ENCODE measurements at places on chromosomes 4 and X.

DNA sequence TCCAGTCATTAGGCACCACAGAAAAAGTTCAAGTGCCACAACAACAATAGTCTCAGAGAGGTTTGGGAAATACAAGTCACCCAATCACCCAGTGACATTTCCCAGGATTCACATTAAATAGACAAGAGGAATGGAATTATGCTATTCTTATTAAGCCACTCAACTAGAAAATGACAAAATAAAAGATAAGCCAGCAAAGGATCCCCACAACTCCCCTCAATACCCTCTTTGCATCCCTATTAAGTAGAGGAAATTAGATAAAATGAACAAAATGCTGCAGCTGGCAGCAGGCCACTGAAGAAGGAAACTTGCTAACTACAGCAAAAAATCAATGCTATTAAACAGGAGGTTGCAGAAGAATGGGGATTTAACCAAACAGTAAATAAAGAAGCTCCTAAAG lies 35.3 kb upstream of the RPS6KA6 start:
- DNase-seq: no peak

- no peak for DNase-seq
These were observed 181.1 kb upstream of the WDFY3 start for GRCh38 chr4:85147481-85148076.

DNA sequence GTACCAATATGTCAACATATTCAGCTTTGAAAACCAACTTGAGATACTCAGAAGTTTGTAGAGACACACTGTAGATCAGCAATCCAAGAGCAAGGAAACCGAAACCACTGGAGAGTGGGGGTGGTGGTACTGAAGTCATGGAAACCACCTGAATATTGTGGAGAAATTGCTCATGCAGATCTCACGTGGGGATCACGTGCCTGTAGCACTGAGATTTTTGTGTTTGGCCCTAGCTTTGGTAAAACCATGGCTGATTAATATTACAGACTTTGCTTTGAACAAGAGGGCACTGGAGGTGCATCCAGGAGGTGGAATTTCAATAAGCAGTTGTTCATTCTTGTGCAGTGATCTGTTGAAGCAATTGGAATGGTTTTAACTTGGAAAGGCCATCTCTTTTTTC lies 47.2 kb downstream of the GBA3 start:
- no peak for DNase-seq

DNA sequence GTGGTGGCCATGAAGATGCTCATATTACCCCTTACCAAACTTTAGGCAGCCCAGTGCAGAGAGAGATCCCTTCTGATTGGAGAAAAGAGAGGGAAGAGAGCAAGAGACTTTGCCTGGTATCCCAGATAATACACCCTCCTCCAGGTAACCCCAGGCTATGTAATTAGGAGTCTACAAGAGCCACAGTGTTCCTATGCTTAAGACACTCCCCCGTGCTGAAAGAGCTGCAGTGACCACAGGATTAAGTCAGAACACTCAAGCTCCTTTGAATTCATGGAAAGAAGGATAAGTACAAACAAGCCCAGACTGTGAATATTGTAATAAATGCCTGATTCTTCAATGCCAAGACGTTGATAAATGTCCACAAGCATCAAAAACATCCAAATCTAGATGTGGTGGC lies 41.4 kb downstream of the PABPC4L start:
- DNase-seq: no peak

- DNase-seq: no peak
These were observed 122.8 kb downstream of the DIPK2B start for GRCh38 chrX:45077748-45078424.

DNA sequence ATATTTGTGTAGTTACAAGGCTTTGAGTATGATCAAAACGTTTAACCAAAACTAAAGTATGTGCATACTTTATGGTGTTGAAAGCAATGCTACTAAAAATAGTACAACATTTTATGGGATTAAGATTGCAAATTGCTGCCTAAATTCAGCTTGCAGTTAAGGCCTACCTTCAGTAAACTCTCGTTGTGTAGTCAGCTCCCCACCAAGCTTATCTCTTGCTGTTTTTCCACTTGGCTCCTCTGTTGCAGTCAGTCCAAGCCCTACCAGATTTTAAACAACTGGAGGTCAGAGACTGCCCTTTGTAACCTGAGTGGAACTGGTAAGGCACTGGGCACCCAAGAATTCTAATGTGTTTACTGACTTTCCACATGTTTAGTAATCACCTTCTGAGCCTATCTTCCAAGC lies 25.7 kb downstream of the AFF1 start:
- no peak for DNase-seq

- DNase-seq: no peak
These were observed 1.4 kb downstream of the UGT8 start for GRCh38 chr4:114599903-114600552.

- no peak for DNase-seq
These were observed 118.7 kb upstream of the PRPS2 start for GRCh38 chrX:12672367-12673106.

DNA sequence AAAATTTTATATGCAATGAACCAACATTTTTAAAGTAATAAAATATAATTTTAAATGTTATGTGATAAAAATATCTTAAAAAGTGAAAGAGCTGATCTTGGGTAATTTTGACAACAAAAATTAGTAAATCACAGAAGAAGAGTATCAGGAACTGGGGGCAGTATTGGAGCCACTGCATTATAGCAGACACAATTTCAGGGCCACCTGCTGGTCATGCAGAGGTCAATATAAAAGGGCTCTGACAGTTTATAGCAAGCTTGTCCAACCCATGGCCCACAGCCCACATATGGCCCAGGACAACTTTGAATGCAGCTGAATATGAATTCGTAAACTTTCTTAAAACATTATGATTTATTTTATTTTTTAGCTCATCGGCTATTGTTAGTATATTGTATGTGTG lies 13.0 kb upstream of the LEF1 start:
- DNase-seq: no peak

DNA sequence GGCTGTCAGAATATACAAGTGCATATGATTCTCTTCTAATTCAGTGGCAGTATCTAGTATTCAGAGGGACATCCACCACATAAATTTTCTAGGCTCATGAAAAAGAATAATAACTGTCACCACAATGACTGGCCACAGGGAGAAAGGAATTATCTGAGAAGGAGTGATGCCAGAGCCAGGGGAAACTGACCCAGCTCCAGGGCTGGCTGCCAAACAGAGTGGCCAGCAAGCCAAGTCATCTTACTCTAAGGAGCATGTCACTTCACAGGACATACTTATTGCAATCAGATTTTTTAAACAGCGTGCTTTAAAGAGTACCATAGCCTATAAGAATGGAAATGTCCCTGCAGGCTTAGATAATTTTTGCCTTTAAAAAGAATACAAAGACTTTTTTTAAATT lies 5.8 kb upstream of the SEPTIN11 start:
- DNase-seq: no peak

DNA sequence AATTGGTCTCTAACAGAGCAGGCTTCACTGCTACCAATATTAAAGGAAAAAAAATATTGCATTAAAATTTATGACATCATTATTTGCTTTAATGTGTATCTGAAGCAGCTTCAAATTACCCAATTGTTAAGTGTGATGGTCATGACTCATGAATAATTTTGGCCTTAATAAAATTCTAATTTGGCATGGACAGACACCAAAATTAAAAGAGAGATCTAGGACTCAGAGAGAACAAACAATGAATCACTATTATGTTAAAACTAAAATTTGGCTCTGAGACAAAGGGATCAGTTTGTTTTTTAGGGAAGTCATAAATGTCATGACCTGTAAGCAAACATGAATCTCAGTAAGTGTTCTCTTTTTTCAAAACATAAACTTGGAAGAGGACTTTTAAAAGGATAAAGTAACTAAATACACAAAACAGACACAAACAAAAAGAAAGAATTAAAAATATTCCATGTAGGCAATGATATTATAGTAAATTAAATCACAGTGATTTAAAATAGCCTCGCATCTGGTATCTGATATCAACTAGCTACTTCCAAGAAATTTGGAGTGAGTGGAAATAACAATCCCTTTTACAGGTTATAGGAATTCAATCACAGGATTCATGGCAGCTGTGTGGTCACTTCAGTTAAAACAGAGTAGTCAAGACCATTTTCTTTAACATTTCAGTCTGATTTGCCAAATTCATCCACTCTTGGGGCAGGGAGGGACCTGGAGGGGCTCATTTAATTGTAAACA lies 11.6 kb downstream of the VEGFC start:
- no peak for DNase-seq

GRCh38 chrX:134241960-134242619 lies 5.1 kb downstream of the CCDC160 start:
- no peak for DNase-seq

Measured in activated T-helper 9 cell treated with anti-CD3 and anti-CD28 coated beads, Interleukin-2, amount 50 U/mL, for 16 hours (primary cell).